ENCODE measurements at places on chromosomes 2 and 18. TPM values are rescaled to one million over a fixed set of nuclear protein-coding genes. Genes with fewer than 3 reads are reported as not detected.

The DSG1 gene
- polyA plus RNA-seq, result 0.03 TPM

DNA sequence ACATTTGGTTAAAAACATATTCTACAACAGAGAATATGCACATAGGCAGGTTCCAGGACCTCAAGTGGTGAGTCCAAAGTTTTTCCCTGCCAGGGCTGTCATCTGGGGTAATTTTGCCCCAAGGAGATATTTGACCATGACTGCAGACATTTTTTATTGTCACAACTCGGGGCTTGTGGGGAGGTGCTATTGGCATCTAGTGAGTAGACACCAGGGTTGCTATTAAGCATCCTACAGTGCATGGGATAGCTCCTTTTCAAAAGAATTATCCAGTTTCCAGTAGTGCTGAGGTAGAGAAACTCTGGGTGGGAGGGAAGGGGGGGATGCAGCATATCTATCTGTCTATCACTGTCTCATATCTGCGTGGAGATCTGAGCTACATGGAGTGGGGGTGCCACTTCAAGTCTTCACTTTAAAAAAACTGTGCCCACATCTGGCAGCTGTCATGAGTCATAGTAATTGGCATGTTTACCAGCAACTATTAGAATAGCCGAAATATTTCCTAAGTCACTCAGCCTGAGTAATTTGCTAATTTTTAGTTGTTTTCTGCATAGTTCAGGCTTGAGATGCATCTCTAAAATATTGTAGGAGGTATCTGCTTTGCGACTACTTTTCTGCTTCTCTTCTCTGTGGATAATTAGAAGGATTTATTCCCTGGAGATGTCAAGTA, 254.0 kb upstream of the RBMS1 start:
- DNase-seq, result no peak

The EVA1A gene
- 12.6 TPM for polyA plus RNA-seq

GRCh38 chr2:147420517-147420916, 424.3 kb upstream of the ACVR2A start:
- no peak for DNase-seq

GRCh38 chr18:29251681-29252080, 1074.8 kb upstream of the CDH2 start:
- no peak for DNase-seq

GRCh38 chr18:48038636-48039035, 108.2 kb upstream of the SMAD2 start:
- DNase-seq, result no peak

- DNase-seq, result no peak
These were observed 37.6 kb downstream of the CENPO start for GRCh38 chr2:24830786-24831185.
